ENCODE measurements at places on chromosomes 3 and 15.

DNA sequence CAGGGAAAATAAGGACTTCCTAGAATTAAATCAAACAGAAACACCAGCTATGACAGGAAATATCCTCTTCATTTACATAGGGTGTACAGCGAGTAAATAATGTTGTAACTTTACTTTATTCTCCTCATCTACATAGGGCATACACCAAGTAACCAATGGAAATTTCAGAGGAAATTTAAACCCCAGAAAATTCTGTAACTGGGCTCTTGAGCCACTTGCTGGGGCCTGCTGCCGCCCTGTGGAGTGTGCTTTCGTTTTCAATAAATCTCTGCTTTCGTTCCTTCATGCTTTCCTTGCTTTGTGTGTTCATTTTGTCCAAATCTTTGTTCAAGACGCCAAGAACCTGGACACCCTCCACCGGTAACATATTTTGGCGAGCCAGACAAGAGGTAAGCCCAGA is 990.4 kb upstream of the CADM2 start:
- no peak overlapping the region for H3K4me3 ChIP-seq
- H3K4me1 ChIP-seq, result no peaks in the 10 kb centered on the region
- H3K27ac ChIP-seq, result no peak overlapping the region
- no peaks in the 10 kb centered on the region for H3K27me3 ChIP-seq
- no peaks in the 10 kb centered on the region for H3K36me3 ChIP-seq
- DNase-seq, result no peak

GRCh38 chr3:139234491-139234890 is 109.3 kb upstream of the MRPS22 start:
- H3K27me3 ChIP-seq, result no peaks in the 10 kb centered on the region
- no peak for DNase-seq
- no peak overlapping the region for H3K4me3 ChIP-seq

- no peaks in the 10 kb centered on the region for H3K27me3 ChIP-seq
- no peaks in the 10 kb centered on the region for H3K36me3 ChIP-seq
- H3K4me3 ChIP-seq, result no peak overlapping the region
- H3K27ac ChIP-seq, result peak overlapping the region; percentile 88
Measured at GRCh38 chr3:4995500-4996053, 16.3 kb downstream of the BHLHE40 start.

- H3K27ac ChIP-seq, result no peak overlapping the region
- no peaks in the 10 kb centered on the region for H3K36me3 ChIP-seq
- H3K4me1 ChIP-seq, result no peaks in the 10 kb centered on the region
- no peaks in the 10 kb centered on the region for H3K27me3 ChIP-seq
Measured at GRCh38 chr3:73601011-73601410, 23.7 kb downstream of the PDZRN3 start.

DNA sequence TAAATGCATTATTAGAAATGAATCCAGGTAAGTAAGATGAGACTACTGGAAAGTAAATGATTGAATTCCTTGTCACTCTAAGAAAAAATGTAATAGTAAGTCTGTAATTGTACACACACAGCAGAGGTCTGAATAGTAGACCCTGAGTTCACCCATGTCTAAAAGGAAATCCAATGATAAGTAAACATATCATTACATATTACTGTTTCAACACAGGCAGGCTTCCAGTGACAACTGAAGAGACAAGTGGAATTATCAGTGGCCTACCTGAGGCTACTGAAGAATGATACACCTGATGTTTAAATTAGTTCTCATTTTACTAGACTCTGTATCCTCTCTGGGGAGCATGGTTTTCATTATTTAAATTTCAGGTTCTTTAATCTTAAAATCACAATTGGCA is 6.2 kb upstream of the CCNL1 start:
- H3K27me3 ChIP-seq, result no peaks in the 10 kb centered on the region
- no peaks in the 10 kb centered on the region for H3K36me3 ChIP-seq
- peaks cover 7% of the 10 kb centered on the region for H3K4me1 ChIP-seq
- no peak overlapping the region for H3K4me3 ChIP-seq

DNA sequence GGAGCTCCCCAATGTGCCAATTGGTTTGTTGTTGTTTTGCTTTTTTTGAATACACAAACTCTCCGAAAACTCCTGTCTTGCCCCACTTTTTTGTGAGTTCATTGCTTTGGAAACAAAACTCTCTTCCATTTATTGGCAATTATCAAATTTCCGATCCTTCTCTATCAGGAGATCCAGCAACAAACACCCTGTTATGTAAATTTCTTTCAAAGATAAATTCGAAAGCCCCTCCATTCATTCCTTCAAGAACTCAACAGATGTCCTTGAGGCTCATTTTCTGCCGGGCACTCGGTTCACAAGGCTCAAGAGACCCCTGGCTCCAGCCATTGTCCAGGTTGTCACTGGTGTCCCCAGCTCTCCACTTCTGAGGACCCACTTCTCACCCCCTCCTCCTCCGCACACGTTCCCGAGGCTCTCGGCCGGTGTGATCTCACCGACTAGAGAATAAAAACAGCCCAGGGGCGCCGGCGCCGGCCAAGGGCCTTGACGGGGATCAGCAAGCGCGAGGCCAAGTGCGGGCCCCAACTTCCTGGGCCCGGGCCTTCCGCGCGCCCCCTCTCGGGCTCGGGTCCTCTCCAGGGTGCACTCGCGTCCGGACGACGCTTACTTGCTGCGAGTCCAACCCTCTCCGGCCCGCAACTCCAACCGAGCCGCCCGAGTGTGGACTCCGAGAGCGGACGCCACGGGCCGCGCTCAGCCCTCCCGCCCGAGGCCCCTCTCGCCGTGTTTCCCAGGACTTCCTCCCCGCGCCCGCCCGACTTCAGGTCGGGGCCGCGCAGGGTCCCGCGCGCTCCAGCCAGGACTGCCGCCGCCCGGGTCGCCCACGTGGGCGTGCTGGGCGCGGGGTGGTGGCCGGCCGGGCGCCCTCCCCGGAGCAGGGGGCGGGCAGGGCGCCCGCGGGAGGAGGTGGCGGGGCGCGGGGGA is 533 bp upstream of the SMAD3 start:
- H3K36me3 ChIP-seq, result no peaks in the 10 kb centered on the region
- DNase-seq, result no peak
- peak overlapping the region; percentile 78 for H3K4me3 ChIP-seq
- no peaks in the 10 kb centered on the region for H3K27me3 ChIP-seq

- no peaks in the 10 kb centered on the region for H3K4me1 ChIP-seq
- DNase-seq, result no peak
- H3K27ac ChIP-seq, result no peak overlapping the region
- H3K4me3 ChIP-seq, result no peak overlapping the region
- H3K36me3 ChIP-seq, result no peaks in the 10 kb centered on the region
- no peaks in the 10 kb centered on the region for H3K27me3 ChIP-seq
Measured at GRCh38 chr3:4245671-4246070, 57.5 kb upstream of the SETMAR start.

DNA sequence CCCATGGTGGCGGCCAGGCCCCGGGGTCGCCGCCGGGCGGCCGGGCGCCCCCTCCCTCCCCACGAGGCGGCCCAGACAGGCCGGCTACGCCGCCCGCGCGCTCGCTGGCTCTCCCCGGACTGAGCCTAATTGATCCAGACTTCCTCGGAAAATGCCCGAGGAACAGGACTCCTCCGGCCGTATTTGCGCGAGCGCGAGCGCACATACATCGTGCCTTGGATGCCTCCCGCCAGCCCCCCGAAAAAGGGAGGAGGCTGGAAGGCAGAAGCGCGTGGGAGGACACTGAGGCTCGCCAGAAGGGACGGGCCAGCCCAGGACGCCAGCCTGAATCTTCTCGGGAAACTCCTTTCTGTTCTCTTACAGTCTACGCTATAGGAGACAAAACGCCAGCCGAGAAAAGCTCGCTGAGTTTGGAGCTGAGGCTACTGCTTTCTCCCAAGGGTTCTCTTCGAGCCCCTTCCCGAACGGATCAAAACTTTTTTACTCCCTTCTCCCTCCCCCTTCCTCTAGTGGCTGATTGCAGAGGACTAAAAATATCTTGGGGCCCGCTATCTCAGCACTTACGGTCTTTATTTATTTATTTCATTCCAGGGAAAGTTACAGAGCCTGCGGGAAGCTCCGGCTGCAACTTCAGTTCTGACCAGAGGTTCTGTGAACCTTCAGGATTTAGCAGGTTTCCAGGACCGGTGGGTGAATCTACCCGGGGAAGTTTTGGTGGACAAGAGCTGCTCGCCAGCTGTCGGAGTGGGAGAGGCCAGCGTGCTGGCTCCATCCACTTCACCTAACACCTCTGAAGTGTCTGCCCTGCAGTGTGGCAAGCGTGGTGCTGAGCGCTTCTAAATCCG is at the start of gene PDZRN3:
TSS of gene PDZRN3 (minus strand) at position 121 of the 845 bp plus-strand sequence.
- no peak for DNase-seq
- no peaks in the 10 kb centered on the region for H3K36me3 ChIP-seq
- peak within 1 kb of the TSS; percentile 80 for H3K27ac ChIP-seq
- peak within 1 kb of the TSS; percentile 62 for H3K4me3 ChIP-seq

GRCh38 chr3:123790254-123791072 is 93.7 kb downstream of the MYLK start:
- H3K27ac ChIP-seq, result no peak overlapping the region
- peaks cover 26% of the 10 kb centered on the region for H3K27me3 ChIP-seq
- DNase-seq, result no peak
- peaks cover 3% of the 10 kb centered on the region for H3K4me1 ChIP-seq
- H3K36me3 ChIP-seq, result no peaks in the 10 kb centered on the region

DNA sequence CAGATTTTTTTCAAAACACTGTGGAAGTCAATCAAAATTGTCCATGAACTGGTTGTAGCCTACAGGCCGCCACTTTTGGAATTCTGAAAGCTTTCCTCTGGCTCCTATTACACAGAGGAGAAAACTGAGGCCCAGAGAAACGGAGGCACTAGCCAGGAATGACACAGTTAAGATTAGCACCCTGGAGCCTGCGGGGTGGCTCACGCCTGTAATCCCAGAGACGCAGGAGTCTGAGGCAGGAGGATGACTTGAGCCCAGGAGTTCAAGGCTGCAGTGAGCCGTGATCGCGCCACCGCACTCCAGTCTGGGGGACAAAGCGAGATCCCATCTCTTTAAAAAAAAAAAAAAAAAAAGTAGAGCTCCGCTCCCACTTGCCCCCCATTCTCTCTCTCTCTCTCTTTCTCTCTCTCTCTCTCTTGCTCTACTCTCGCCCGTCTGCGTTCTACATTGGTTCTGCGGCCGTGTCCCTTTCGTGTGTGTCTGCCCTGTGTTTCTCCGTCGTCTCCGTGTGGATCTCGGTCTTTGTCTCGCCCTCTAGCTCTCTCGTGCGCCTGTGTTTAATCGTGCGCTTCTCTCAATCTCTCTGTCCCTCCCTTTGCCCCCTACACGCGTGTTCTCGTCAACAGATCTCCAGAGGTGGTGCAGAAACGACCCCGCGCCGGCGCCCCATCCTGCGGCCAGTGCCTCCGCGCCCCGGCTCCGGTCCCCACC is 512 bp upstream of the TRH start:
- H3K36me3 ChIP-seq, result no peaks in the 10 kb centered on the region
- no peak for DNase-seq
- peaks cover 28% of the 10 kb centered on the region for H3K27me3 ChIP-seq
- H3K4me1 ChIP-seq, result peaks cover 14% of the 10 kb centered on the region
- H3K4me3 ChIP-seq, result peak overlapping the region; percentile 28

DNA sequence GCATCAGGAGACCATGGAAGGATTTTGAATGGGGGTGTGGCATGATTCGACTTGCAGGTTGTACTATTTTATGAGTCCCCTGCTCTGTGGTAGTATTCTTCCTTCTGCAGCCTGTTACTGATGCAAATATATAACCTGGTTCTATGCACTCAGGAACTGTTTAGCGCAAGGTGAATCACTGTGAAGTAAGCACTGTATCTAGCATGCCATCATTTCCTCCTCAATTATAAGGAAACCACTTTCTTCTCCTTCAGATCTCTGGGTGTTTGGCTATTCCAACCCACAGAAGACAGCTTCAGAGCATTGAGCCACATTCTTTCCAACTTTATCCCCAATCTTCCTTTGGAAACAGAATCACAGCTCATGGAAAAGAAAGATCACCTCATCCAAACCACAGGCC is 176.7 kb downstream of the DIPK2A start:
- no peaks in the 10 kb centered on the region for H3K4me1 ChIP-seq
- H3K27me3 ChIP-seq, result no peaks in the 10 kb centered on the region
- no peak for DNase-seq
- no peaks in the 10 kb centered on the region for H3K36me3 ChIP-seq
- H3K27ac ChIP-seq, result no peak overlapping the region

GRCh38 chr15:55031727-55032126 is 165.0 kb downstream of the RSL24D1 start:
- no peak overlapping the region for H3K27ac ChIP-seq
- no peaks in the 10 kb centered on the region for H3K27me3 ChIP-seq
- H3K36me3 ChIP-seq, result no peaks in the 10 kb centered on the region

GRCh38 chr15:63977119-63977518 is 69.2 kb downstream of the DAPK2 start:
- no peak overlapping the region for H3K27ac ChIP-seq
- H3K4me1 ChIP-seq, result peaks cover 11% of the 10 kb centered on the region
- no peaks in the 10 kb centered on the region for H3K27me3 ChIP-seq
- peaks cover 4% of the 10 kb centered on the region for H3K36me3 ChIP-seq
- no peak overlapping the region for H3K4me3 ChIP-seq

- no peak overlapping the region for H3K4me3 ChIP-seq
- H3K27ac ChIP-seq, result no peak overlapping the region
- H3K36me3 ChIP-seq, result no peaks in the 10 kb centered on the region
- DNase-seq, result no peak
- H3K27me3 ChIP-seq, result no peaks in the 10 kb centered on the region
Measured at GRCh38 chr3:182811269-182811596, 17.9 kb downstream of the ATP11B start.

DNA sequence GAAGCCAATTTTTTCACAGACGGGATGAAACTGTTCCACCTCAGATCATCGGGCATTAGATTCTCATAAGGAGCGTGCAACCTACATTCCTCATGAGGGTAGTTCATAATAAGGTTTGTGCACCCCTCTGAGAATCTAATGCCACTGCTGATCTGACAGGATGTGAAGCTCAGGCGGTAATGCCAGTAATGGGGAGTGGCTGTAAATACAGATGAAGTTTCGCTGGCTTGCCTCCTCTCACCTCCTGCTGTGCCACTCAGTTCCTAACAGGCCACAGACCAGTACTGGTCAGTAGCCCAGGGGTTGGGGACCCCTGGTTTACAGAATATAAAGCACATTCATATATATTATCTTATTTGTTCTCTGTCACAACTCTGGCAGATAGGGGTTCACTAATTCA is 2.1 kb upstream of the LIMD1 start:
- no peaks in the 10 kb centered on the region for H3K36me3 ChIP-seq
- H3K4me1 ChIP-seq, result peaks cover 36% of the 10 kb centered on the region
- H3K27ac ChIP-seq, result no peak overlapping the region
- H3K27me3 ChIP-seq, result no peaks in the 10 kb centered on the region
- no peak overlapping the region for H3K4me3 ChIP-seq
- DNase-seq, result no peak

DNA sequence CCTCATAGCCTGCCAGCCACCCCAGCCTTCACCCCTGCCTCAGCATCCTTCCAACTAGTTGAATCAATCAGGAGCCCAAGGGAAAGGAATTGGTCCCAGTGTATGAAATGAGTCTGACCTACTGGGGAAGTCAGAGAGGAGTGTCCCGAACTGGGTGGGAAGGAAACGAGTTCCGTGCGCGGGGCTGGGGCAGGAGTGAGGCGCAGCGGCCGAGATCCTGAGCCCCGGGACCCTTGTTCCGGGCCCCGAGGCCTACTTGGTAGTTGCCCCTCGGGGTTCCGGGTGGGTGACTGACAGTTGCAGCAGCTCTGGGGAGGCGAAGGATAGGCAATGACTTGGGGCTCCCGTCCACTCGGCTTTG is 1.1 kb upstream of the PLCL2 start:
- H3K4me1 ChIP-seq, result no peaks in the 10 kb centered on the region
- H3K36me3 ChIP-seq, result no peaks in the 10 kb centered on the region
- DNase-seq, result no peak
- peak overlapping the region; percentile 88 for H3K27ac ChIP-seq
- no peaks in the 10 kb centered on the region for H3K27me3 ChIP-seq
- H3K4me3 ChIP-seq, result peak overlapping the region; percentile 70

GRCh38 chr15:100055821-100056220 is 286.0 kb downstream of the ADAMTS17 start:
- H3K27me3 ChIP-seq, result no peaks in the 10 kb centered on the region
- DNase-seq, result no peak
- H3K4me3 ChIP-seq, result no peak overlapping the region
- no peak overlapping the region for H3K27ac ChIP-seq

All from esophagus squamous epithelium (tissue), 5 donors.